Amniotic stem cell (primary cell): ENCODE measurements at places on chromosomes 1 and 21.

GRCh38 chr1:110816945-110817344, 56.0 kb upstream of the CD53 start:
- no peak for DNase-seq

GRCh38 chr1:52195161-52195560, 53.3 kb downstream of the ZFYVE9 start:
- DNase-seq, result no peak

DNA sequence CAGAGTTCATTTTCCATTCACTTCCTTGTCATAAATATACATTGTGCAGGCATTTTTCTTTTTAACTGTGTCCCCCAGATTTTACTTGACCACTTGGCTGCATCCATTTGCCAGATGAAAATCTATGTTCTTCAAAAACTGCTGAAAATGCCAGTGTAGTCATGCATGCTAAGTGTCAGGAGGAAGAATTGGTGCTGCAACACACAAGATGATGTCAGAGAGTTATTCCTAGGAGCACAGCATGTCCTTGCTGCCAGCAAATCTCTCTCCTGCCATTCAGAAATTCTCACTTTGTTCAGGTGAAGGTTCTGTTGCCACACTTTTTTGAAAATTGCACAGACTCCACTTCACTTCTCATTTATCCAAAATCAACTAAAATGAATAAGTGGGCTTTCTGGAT, 106.4 kb upstream of the MAGI3 start:
- DNase-seq, result no peak

DNA sequence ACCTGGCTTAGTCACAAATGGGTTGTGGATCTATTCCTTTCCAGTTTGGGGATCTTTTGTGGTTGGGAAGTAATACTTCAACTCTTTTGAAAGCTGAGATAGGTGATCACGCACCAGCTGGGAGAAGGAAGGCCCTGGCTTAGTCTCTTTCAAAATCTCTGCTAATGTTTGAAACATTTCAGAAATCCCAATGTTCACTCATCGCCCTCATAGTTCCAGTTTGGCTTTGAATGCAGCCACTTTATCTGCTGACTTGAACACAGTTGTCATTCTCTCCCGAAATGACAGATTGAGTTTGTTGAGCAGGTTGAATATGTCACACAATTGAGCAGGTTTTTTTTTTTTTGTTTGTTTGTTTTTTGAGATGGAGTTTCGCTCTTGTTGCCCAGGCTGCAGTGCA, 24.6 kb downstream of the RASAL2 start:
- DNase-seq, result no peak

DNA sequence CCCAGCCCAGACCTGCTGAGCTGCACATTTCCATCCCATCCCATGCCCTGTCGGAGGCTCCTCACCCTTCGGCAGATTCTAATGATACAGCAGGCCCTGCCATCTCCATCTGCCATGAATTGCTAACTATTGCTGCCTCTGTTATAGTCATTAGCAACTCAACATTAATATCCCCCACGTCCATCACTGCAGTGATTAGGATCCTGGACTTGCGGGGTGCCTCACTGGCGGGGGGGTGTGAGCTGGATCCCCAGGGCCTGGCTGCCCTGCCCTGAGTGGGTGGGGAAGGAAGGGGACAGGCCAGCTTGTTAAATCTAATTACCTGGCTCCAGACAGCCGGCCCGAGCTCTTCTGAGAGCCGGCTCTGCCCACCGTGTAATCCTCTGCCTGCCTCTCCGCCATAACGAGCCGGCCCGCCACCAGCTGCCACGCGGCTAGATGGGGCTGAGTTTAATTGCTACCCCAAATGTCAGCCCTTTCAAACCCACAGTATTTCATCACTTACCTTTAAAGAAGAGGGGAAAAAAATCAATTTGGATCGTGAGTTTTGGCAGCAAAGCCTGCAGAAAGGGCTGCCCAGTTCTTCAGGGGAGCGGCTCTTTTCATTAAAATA, 227.3 kb upstream of the CSF3R start:
- no peak for DNase-seq

DNA sequence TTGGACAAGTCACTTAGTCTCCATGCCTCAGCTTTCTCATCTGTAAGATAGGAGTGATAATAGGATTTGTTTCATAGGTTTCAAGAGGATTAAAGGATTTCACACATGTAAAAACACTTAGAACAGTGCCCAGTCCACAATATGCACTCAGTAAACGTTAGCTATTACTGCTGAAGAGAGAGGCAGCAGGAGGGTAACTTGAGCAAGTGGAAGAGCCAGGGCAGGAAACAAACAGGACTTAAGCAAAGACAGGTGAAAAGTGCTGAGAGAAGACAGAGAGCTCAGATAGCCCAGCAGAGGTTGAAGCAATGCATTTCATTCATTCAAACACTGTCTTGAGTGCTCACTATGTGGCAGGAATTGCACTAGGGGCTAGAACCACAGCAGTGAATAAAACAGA, 21.1 kb upstream of the H3-3A start:
- no peak for DNase-seq

- no peak for DNase-seq
Observed at GRCh38 chr1:55288245-55288644, 73.1 kb upstream of the USP24 start.

GRCh38 chr1:203636291-203636690, 9.7 kb downstream of the ATP2B4 start:
- no peak for DNase-seq

- no peak for DNase-seq
Observed at GRCh38 chr1:204114606-204115005, 37.2 kb downstream of the ETNK2 start.

- DNase-seq, result no peak
Observed at GRCh38 chr21:29211205-29211604, 80.8 kb downstream of the MAP3K7CL start.

DNA sequence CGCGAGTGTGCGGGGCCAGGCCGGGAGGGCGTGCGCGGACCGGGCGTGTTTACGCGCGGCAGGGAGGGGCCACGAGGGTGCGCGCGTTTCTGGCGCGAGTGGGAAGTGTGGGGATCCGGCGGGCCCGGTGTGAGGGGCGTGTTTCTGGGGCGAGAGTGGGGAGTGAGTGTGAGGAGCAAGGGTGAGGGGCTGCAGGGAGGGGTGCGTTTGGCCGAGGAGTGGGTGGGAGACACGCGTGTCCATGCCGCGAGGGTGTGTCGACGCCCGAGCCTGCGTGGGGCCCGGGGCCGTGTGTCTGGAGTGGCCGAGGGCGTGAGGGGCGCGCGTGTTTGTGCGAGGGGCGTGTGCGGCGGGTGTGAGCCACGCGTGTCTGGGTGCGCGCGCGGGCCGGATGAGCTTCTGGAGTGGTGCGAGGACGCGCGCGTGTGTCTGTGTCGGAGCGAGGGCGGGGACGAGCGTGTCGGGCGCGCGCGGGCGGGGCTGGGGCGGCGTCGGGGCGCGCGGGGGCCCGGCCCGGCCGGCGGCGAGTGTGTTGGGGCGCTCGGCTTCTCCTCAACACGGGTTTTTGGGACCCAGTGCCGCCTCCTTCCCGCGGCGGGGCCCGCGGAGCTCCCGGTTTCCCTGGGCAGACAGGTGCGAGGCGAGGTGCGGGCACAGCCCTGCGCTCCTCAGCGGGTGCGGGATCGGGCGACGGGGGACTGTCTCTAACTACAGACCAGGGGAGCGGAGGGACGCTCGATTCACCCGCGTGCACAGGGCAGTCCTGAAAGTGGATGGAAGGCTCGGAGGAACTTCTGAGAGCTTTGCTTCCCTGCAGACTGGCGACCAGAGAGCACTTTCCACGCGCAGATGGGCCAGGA, 65.8 kb upstream of the VAMP3 start:
- DNase-seq, result no peak

DNA sequence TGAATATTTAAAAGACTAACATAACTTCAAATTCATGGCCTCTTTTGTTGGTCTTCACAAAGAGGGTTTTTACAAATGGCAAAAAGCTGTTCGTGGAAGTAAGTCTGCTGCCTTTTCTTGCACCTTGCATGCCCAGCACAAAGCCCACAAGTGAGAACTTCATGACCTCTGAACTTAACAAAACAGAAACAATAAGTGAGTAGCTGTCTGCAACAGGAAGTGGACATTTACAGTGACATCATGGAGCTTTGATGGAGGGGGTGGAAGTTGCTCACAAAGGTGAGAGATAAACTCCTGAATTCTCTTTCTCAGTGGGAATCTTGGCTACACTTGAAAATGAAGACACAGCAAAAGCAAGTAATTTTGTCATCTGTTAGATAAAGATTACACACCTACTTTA, 303.3 kb upstream of the DEPDC1 start:
- no peak for DNase-seq
